ENCODE measurements at places on chromosomes 1 and 21.
A peak's percentile ranks its signal among the peaks of the same experiment; 100 is the strongest.

DNA sequence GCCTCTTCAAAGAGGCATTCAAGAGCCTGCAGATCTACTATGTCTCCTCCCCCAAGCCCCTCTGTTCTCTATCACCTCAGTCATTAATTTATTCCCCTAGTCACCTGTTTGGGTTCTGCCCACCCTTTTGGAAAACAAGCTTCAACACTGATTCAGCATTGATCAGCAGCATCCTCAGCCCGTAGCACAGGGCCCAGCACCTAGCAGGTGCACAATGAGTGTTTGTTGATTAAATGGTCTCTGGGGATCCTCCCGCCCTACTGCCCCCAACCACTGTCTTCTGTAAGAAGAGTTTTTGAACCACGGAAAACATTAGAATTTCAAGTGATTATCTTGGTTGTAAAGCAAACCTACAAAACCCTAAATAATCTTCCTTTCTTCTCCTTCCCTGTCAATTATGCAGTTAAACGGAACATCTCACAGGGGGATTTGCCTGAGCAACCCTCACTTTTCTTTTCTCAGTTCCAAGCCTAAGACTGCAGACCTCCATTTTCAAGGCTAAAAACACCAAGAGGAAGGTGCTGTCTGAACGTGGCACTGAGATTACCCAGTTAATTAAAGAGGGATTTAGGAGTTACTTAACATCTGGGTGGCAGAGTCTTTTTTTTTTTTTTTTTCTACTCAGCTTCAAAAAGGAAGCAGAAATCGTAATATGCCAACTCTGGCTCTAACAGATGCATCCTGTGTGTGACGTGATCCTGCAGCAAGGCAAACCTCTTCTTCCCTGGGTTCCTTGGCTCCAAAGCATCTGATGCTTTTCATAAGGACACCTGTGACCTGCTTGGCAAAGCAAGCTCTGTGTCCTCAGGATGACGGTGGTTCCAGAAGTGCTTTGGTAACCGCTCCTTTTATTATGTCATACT is 163.0 kb downstream of the KAZN start:
- DNase-seq, result peak; percentile 61

- DNase-seq, result no peak
These were observed 93.6 kb upstream of the GREM2 start for GRCh38 chr1:240705579-240705978.

- DNase-seq, result peak; percentile 56
These were observed 44.3 kb downstream of the CDC14A start for GRCh38 chr1:100396651-100397050.

GRCh38 chr1:165612062-165612461 is 19.0 kb upstream of the MGST3 start:
- no peak for DNase-seq

- no peak for DNase-seq
These were observed 255.6 kb downstream of the GRIK3 start for GRCh38 chr1:36778740-36779139.

DNA sequence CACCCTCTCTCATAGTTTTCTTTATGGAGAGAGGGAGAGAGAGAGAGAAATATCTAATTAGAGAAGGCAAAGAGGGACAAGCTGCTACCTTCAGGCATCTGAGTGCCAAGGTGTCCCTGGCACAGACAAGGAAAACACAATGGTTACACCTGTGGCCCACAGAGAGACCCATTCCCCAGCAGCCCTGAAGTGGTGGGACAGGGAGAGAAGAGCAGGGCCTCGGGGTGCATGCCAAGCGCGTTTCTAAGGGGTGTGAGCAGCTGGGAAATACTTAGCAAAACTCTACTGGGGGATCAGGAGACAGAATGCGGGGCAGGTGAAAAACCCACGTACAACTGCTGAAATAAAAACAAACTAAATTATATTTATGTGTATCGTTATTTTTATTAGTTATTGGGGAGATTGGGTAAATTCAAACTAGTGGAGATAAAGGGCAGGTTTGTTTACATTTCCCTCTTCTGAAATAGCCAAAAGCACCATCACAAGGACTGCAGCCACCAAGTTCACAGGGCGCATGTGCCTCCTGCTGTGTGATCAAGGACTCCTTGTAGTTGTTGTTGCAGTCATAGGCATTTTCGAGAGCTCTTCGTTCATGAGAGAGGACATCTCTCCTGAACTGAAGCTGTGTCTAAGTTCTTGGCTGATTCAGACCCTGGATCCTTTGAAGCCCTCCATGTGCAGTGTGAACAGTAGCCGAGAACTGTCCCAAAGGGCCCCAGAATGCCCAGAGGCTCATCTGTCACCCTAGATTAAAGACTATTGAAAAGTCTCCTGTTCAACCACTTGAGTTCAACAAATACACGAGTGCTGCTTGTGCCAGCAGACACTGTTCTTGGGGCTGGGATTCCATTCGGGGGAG is 737 bp upstream of the SERPINC1 start:
- DNase-seq, result no peak

DNA sequence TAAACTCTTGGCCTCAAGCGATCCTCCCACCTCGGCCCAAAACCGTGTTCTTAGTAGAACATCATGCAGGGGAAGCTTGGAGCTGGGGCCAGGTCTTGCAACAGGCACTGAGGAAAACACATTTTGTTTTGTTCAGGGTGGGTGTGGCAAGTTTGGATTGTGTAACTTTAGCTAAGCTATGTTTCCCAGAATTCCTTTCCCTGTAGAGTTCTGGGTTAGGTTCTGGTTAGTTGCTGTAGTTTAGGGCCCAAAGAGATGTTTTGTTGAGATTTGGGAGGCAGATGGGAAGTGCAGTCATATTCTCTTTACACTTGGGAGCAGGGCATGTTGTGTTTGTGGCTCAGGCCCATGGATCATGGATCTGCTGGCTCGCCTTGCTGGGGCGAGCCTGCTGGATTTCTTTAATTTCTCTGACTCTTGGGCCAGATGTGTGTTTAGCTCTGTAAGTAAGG is 24.0 kb downstream of the PLA2G5 start:
- no peak for DNase-seq

DNA sequence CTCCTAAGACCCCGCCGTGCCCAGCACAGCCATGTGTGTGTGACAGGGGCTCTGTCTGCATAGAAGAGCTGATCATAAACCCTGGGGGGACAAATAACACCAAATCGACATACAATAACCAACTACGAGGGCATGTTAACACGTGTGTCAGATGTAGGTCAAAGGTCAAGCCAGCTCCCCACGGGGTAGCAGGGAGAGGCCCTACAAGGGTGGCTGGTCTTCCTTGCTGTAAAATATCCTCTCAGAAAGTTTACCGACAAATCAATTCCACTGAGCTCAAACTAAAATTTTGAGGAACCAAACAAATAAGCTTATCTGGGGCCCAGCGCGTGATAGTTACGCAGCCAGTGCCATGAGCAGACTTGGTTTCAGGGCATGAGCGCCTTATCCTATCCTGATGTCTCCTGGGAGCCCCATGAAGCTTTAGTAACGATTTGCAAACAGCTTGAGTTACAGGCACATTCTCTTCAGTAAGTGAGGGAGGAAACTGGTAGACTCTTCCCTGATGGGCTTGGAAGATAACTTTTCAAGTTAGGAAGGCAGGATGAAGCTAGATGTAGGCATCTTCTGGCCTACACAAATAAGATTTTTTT is 2.7 kb upstream of the TMPRSS3 start:
- peak; percentile 47 for DNase-seq

GRCh38 chr1:15081102-15081501 is 72.4 kb upstream of the TMEM51 start:
- no peak for DNase-seq

GRCh38 chr1:44485229-44485933 is 80.3 kb downstream of the RNF220 start:
- DNase-seq, result peak; percentile 98

DNA sequence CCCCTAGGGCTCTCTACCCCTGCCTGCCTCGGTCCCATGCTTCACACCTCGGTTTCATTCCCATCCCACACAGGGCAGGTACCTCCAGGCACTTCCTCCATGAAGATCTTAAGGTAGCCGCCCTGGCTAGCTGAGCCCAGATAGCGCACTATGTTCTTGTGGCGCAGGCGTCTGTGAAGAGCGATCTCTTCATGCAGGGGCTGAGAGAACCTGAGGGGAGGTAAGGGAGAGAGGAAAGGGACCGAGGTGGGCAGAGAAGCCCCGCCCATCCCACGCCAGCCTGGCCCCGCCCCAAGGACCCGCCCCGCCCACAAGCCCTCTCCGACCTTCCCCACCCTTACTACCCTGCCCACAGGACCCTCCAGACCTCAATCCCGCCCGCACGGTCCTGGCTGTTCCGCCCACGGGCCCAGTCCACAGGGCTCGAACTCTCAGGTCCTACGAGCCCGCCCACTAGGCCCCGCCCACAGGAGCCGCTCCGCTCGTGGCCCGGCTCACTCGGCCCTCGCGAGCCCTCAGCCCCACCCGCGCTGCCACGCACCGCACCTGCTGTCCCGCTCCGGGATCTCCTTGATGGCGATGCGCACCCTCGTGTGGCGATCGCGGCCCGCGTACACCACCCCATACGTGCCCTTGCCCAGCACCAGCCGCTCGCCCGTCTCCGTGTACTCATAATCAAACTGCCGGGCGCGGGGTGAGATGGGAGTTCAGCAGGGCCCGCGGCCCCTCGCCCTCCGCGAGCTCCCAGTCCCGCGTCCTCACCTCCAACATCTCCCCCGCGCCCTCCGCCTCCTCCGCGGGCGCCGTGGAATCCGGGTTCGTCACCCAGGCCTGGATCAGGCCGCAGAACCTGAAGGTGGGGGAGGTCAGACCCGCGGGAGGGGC is 6.4 kb downstream of the MAP3K6 start:
- peak; percentile 46 for DNase-seq

GRCh38 chr1:243354511-243355153 is 98.8 kb downstream of the SDCCAG8 start:
- peak; percentile 49 for DNase-seq

- no peak for DNase-seq
These were observed 69.1 kb upstream of the POU3F1 start for GRCh38 chr1:38115682-38116202.

DNA sequence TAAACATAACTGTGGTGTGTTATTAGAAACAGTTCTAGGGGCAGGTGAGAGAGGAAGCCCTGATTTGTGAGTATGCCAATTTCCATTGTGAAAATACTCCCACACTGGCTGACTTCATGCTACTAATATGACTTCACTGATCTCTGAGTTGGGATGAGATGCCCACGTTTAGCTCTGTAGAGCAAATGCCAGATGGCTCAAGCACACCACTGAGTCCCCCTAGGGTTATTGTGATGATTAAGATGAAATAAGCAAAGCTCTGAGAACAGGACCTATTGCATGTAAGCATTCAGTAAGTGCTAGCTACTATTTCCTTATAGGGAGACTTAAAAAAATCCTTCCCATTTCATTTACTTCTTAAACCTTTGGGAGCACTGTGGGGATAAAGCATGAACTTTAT is 117.6 kb downstream of the CENPF start:
- DNase-seq, result no peak
